ENCODE measurements at places on chromosomes 5 and 9.
A peak's percentile ranks its signal among the peaks of the same experiment; 100 is the strongest.

DNA sequence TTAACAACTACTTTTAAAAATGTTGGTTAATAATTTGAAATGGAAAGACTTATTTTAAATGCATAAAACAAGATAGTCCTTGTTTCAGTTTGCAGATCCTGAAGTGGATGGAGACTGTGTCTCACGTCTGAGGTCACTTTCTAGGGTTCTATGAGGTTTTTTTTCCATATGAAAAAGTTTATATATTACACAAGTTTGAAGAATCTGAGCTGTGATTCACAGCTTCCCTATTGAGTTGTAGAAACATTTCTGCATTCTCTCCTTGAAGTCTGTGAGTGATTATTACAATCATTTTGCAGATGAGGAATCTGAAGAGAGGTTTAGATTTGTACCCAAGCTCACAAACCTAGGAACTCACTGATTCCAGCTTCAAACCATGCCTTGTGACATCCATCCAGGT, 442.5 kb upstream of the KLF4 start:
- no peak for DNase-seq

GRCh38 chr5:81749561-81750307, 1.2 kb downstream of the SSBP2 start:
- DNase-seq, result peak; percentile 53

DNA sequence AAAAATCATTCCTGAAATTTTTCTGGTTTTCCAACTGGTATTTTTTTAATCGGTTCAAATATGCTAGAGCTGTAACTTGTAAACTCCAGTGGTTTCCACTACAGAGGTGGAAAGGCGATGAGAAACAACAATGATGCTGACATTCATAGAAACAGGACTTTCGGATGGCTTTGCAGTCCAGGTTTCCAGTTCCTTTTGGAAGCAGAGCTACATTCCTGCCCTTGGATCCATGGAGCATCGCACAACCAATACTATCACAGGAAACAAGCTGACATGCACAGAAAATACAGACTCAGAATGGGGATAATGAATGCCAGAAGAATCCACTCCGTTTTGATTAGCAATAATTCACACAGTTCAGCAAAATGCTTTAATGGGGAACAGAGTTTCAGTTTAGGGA, 140.0 kb downstream of the EPB41L4A start:
- no peak for DNase-seq

DNA sequence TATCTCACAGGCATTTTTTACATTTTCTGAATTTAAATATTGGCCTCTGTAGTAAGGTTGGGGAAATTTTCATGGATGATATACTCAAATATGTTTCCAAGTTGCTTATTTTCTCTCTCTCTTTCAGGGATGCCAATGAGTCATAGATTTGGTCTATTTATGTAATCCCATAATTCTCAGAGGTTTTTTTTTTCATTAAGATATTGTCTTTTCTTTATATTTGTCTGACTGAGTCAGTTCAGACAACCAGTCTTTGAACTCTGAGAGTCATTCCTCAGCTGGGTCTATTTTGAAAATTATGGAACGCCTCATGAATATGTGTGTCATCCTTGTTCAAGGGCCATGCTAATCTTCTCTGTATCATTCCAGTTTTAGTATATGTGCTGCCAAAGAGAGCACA, 223.2 kb downstream of the PCSK1 start:
- DNase-seq, result no peak

- no peak for DNase-seq
Measured at GRCh38 chr9:74556685-74557084, 59.5 kb downstream of the RORB start.

GRCh38 chr5:53350991-53351770, 129.2 kb upstream of the FST start:
- DNase-seq, result no peak

- DNase-seq, result peak; percentile 60
Measured at GRCh38 chr5:157855404-157855994, 3.4 kb downstream of the CLINT1 start.

DNA sequence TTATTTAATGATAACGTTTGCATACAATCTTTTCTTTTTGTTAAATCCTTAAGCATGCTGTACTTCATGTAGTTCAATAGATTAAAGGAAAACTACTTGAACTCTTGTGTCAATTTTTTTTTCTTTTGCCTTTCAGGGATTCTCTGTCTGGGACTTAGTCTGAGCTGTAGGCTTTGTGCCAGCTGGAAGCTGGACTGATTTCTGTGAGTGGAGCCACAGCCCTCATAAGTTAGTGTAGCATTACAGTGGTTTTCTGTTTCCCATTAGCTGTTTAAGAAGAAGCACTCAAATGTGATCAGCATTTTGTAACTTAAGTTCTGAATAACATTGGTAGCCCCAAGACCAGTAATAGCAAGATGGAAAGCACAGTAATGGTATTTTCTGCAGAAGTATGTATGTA, 330.6 kb upstream of the MEF2C start:
- peak; percentile 56 for DNase-seq

GRCh38 chr5:125433457-125433856, 687.0 kb upstream of the ZNF608 start:
- no peak for DNase-seq

DNA sequence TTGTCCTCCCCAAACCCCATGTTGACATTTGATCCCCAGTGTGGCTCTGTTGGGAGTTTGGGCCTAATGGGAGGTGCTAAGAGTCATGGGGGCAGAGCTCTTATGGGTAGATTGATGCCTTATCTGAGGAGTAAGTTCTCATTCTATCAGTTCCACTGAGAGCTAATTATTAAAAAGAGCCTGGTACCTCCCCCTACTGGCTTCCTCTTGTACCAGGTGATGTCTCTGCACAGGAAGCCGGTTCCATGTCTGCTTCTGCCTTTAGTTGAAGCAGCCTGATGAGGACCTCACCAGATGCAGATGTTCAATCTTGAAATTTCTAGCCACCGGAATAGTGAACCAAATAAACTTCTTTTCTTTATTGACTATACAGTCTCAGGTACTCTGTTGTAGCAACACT, 10.8 kb downstream of the GABRB2 start:
- no peak for DNase-seq

- DNase-seq, result no peak
Measured at GRCh38 chr9:8346296-8346695, 546.7 kb upstream of the DMAC1 start.

- DNase-seq, result peak; percentile 59
Measured at GRCh38 chr5:61333321-61333953, 1.4 kb downstream of the ZSWIM6 start.

DNA sequence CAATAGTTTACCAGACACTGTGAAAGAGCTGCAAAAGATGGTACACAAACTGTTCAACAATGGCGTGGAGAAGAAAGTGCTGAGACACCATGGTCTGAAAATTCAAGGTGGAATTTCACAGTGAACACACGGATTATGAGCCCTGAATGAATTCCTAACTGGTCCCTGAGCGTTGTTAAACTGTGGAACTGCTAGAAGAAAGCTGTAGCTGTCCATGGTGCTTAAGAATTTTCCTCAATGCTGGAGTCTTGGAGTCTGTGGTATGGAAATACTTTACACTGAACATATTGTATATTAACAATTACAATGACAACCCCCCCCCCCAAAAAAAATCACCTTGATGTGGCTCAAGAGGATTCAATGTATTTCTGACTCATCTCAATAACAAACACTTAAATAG, 68.5 kb downstream of the SLC24A2 start:
- DNase-seq, result peak; percentile 55

- no peak for DNase-seq
Measured at GRCh38 chr5:4797445-4797844, 342.7 kb upstream of the ADAMTS16 start.

- DNase-seq, result no peak
Measured at GRCh38 chr5:80810425-80810824, 149.7 kb upstream of the RASGRF2 start.

DNA sequence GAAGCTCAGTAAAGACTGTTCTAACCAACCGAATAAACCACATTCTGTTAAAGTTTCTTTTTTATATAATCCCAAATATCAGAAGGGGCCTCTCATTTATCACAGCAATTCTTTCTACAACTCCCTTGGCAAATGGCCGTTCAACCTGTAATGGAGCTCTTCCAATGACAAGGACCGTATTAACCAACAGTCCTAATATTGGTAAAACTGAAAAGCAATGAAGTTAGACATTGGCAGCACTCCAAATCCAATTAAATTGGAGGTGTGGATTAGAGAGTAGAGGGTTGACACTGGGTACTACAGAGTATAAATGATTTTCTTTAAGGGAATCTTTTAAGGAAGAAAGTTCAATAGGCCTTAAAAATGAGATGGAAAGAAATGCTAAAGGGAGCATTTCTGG, 842 bp downstream of the TMED7 start:
- no peak for DNase-seq

- DNase-seq, result peak; percentile 93
Measured at GRCh38 chr9:110192531-110193261, 15.3 kb downstream of the C9orf152 start.

DNA sequence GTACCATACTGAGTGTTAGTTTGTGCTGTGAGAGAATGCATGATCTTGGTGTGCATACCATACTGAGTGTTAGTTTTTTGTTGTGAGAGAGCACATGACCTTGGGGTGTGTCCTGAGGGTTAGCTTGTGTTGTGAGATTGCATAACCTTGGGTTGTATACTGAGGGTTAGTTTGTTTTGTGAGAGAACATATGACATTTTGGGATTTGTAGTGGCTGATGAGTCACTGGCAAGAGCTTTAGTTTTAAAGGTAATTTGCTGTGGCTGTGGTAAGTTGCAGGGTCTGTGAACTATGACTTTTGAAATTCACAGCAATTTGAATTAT, 1068.3 kb upstream of the EDIL3 start:
- peak; percentile 4 for DNase-seq

DNA sequence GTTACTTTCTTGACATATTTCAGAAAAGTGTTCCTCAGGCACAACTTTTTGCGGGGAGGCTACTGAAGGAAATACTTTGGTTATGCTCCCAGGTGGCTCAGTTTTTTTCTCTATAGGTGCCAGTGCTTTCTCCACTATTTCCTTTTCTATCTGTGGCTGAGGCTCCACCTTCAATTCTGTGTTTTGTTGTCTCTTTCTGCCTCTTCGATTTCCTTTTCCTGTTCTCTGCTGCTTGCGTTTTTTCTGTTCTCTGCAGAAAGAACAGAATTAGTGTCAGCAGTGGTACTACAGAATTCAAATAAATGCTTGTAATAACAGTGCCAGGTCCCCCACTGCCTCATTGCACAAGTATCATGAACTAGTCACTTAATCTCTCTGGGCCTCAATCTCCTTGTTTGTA, 7.0 kb downstream of the HEMGN start:
- DNase-seq, result no peak

DNA sequence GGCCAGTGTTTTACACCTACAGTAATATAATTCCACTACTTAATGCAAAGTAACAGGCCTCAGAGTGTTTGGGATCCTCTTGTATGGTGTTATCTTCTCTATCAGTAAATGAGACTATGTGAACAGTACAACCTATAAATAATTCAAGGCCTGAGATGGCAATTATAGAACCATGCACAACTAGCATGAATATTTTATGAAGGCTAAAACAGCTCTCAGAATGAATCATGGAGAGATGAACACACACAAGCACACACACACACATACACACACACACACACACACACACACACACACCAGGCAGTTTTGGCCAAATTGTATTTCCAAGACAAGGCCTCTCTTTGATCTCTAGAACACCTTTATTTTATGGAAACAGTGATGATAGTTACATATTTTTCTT, 224.9 kb downstream of the EBF1 start:
- DNase-seq, result no peak

DNA sequence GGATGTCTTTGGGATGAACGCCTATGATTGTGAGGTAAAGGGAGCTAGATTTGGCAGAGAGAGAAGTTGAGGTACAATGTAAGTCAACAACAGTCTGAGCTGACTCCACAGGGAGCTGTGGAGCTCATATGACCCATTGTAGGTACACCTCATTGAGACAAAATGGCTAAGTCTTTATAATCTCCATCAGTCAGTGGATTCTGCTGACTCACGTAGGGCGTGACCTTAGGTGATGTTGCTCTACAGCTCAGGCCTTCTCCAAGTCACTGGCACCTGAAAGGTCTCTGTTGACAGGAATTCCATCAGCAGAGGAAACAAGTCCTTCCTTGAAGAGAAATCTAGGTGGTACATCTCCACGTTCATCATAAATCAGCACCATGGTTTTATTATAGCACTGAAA, 118.2 kb upstream of the PRR16 start:
- DNase-seq, result no peak

- no peak for DNase-seq
Measured at GRCh38 chr9:132943651-132944293, 644 bp downstream of the TSC1 start.

DNA sequence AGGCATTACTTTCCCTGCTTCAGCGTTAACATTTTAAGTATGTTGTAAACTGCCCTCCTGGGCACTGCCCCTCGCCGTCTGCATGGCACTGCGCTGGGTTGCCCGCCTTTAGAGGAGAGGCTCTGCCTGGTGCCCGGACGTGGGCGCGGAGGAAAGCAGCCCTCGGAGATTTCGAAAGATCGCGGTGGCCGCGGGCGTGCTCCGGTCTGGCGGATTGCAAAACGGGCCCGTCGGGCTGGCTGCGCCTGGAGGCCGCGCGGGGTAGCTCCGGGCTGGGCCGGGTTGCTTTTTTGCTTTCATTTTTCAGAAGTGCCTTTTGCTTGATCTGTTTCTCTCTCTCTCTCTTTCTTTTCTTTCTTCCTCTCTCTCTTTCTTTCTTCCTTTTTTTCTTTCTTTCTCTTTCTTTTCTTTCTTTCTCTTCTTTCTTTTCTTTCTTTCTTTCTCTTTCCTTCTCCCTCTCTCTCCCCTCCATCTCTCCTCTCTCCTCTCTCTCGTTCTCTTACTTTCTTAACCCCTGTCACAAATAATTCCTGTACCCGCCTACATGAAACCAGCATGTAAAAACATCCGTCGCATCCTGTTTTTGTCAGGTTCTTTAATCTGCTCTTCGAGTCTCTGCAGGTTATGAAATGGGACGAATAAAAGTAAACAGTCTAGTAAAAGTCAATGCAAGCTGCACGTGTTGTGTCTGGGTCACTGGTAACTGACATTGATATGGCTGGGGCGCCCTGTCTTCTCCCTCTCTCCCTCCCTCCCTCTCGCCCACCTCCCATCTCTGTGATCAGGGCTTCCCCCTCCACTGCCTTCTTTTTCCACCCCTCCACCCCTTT, 1.7 kb downstream of the FST start:
- DNase-seq, result peak; percentile 67

GRCh38 chr5:92730486-92730885, 850.5 kb downstream of the NR2F1-AS1 start:
- DNase-seq, result peak; percentile 65

- no peak for DNase-seq
Measured at GRCh38 chr9:93761822-93762221, 185.4 kb downstream of the PHF2 start.

GRCh38 chr9:112841261-112841660, 49.4 kb downstream of the SLC46A2 start:
- no peak for DNase-seq

GRCh38 chr5:129903466-129904101, 681 bp upstream of the CHSY3 start:
- DNase-seq, result no peak

- no peak for DNase-seq
Measured at GRCh38 chr5:158406884-158407823, 548.2 kb upstream of the CLINT1 start.

- DNase-seq, result no peak
Measured at GRCh38 chr9:13410566-13411031, 131.1 kb upstream of the MPDZ start.
